ENCODE measurements at places on chromosomes 6 and 20.

DNA sequence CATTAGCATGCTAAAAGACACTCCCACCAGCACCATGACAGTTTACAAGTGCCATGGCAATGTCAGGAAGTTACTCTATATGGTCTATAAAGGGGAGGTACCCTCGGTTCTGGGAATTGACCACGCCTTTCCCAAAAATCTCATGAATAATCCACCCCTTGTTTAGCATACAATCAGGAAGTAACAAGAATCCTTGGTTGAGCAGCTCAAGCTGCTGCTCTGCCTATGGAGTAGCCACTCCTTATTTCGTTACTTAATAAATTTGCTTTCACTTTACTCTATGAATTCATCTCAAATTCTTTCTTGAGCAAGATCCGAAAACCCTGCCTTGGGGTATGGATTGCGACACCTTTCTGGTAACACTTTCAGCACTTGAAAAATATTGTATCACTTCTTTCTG, 243.0 kb downstream of the BMP2 start:
- DNase-seq = no peak

DNA sequence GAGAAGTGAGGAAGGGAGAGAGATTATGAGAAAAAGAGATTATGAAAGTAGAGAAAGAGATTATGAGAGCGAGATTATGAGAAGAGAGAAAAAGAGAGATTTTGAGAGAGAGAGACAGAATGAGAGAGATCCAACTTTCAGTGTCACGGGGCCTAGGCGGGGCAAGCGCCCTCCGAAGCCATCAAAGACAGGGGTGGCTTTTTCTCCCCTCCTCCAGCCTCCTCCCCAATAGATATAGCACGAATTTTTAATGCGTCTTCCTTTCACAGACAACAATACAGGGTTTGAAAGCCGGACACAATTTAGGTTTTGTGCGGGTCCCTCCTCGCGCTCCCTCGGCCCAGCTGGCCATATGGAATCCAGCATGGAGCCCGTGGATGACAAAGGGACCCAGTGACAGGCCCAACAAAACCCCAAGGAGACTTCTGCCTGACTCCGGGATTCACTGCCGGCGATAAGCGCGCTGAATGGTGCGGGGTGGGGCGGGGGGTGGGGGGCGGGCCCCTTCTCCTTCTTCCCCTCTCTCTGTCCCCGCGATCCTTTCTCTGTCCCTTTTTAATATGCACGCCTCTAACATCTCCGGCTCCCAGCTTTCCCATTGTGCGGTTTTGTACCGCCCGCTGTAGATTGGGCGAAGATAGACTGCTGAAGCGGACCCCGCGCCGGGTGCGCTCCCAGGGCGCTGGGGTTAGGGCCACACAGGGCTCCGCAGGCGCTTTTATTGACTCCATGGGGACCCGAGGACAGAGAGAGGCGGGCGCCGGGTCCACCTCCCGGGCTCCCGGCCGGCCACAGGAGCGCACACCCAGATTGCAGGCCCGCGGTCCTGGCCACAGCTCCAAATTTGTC, 5.4 kb downstream of the NKX2-2 start:
- DNase-seq = no peak

- DNase-seq = no peak
These were observed 30.7 kb downstream of the PNLDC1 start for GRCh38 chr6:159830501-159831372.

DNA sequence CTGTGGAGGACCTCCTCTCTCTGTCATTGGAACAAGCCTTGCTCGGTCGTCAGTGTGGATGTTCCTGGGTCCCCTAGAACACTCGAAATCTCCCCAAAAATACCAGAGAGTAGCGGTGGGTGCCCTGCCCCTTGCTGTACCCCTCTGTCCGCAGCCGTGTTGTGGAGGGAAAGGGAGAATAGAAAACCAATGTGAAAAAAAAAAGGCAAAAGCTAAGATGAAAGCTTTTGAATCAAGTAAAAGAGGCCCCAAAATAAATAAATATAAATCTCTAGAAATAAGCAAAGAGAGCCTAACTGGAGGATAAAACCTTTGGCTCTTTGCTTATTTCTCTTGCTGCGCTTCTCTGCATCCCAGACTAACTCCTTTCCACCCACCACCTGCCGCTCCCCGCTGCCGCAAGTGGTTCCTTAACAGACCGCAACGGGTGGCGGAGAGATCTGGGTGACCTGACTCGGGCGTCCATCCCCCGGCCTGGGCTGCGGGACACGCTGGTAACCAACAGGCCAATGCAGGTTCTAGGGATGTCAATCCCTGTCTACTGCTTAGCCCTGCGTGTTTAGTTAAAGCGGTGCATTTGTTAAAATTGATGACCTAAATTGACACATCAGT, 110.0 kb downstream of the GPX5 start:
- DNase-seq = no peak

DNA sequence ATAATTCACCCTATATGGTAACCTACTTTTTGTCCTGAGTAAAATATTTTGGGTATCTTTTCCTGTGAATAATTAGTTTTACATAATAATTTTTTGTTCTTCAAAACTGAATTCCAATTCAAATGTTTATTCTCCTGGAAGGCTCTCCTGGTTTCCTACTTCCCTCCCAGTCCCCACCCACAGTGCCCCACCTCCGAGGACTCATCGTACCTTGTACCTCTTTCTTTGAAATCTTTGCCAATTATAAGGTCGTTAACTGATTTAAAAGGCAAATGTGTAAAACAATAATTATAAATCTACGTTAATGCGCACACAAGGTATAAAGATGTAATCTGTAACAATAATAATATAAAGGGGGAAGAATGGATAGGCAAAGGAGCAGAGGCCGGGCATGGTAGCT, 40.5 kb upstream of the VEGFA start:
- no peak for DNase-seq

- DNase-seq = no peak
These were observed 41.8 kb upstream of the TINAG start for GRCh38 chr6:54266400-54266923.

DNA sequence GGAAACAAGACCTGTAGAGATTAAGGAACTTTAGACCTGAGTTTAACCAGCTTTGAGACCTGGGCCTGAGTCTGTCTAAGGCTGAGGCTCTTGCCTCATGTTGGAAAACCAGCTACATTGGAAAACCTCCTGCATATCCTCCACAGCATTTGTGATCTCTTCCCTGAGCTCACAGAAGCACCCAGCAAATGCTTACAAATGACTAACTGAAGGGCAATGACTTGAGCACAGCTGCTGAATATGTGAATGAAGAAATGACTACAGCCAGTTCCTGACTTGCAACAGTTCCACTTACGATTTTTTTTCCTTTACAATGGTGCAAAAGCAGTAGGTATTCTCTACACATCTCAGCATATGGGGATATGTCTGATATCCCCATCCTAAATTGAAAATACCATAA, 112.4 kb upstream of the RREB1 start:
- DNase-seq = no peak

- DNase-seq = peak; percentile 98
These were observed 273.9 kb downstream of the CDC5L start for GRCh38 chr6:44661221-44662008.

- no peak for DNase-seq
These were observed 531.5 kb downstream of the EPHA7 start for GRCh38 chr6:92887871-92888270.

- DNase-seq = no peak
These were observed 300.8 kb upstream of the STXBP5 start for GRCh38 chr6:146903451-146903850.

- DNase-seq = no peak
These were observed 597.3 kb downstream of the UTRN start for GRCh38 chr6:144882425-144882824.

Measured in AG10803 (cell line).